ENCODE measurements at places on chromosomes 12 and 14. TPM values are rescaled to one million over a fixed set of nuclear protein-coding genes. Genes with fewer than 3 reads are reported as not detected.
A peak's percentile ranks its signal among the peaks of the same experiment; 100 is the strongest.

Gene BCL7A
- total RNA-seq = 8.6 TPM

Gene MYH6
- total RNA-seq = not detected

Gene ESR2
- total RNA-seq = 0.29 TPM

GRCh38 chr14:96243785-96244184 is 12.2 kb upstream of the BDKRB1 start:
- H3K4me1 ChIP-seq = peaks cover 11% of the 10 kb centered on the region
- no peak overlapping the region for H3K27ac ChIP-seq
- H3K4me3 ChIP-seq = no peak overlapping the region
- H3K36me3 ChIP-seq = peaks cover 21% of the 10 kb centered on the region

DNA sequence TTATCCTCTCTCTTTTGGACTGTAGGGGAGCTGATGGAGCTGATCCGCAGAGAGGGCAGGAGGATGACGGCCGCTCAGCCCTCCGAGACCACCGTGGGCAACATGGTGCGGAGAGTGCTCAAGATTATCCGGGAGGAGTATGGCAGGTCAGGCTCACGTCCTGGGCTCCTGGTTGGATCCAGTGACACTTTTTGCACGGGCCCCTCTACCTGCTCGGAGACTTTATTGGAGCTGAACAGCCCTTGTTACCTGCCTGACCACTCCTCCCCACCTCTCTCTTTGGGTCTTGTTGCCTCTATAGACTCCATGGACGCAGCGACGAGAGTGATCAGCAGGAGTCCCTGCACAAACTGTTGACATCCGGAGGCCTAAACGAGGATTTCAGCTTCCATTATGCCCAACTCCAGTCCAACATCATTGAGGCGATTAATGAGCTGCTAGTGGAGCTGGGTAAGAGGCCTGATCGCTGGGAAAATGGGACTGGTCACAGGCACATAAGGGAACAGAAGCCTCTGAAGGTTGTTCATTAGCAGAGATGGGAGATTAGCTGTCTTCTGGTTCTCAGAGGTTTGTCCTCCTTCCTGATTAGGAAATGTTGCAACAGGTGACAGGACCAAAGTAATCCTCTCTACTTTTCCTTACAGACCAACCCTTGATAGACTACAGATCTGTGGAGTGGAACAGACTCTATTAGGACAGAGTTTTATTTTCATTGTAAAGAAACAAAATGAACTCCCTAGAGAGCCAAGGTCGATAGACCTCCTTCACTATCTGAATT is 718 bp downstream of the EIF2B2 start:
- no peak for DNase-seq
- H3K27ac ChIP-seq = peak overlapping the region; percentile 81
- H3K36me3 ChIP-seq = peaks cover 13% of the 10 kb centered on the region

DNA sequence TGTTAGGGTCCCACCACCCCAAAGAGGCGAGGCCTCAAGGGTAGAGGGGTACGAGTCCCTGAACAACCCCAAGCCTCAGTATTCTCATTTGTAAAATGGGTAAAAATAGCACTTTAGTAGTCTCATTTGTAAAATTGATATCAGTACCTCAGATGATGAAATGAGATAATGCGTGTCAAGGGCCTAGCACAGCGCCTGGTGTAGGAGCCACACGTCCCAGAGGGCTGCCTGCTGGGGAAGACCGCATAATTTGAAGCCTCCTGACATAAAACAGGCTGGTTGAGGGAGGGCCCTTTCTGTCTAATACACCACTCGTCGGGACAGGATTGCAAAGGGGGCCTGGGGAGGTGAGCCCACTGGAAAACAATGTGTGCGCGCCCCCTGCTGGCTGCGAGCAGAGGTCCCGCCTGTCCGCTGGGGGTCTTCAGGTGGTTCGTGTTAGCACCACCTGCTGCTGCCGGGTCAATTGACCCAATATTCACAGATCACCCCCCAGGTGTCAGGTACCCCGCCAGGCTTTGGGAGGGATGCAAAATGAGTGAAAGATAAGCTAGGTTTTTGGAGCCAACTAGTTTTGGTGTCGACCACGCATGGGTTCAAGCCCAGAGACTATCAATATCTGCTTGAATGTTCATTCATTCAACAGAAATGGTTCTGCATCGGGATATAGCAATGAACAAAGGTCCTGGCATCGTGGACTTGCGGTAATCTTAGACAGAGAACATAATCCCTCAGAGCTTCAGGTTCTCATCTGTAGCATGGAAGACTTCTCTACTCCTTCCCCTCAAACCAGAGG is 24.7 kb upstream of the IRF2BPL start:
- no peak for DNase-seq
- no peaks in the 10 kb centered on the region for H3K36me3 ChIP-seq
- peak overlapping the region; percentile 60 for H3K27ac ChIP-seq
- peaks cover 18% of the 10 kb centered on the region for H3K4me1 ChIP-seq
- H3K27me3 ChIP-seq = no peaks in the 10 kb centered on the region

- H3K27me3 ChIP-seq = no peaks in the 10 kb centered on the region
- no peaks in the 10 kb centered on the region for H3K36me3 ChIP-seq
- H3K4me1 ChIP-seq = peaks cover 44% of the 10 kb centered on the region
- H3K4me3 ChIP-seq = no peak overlapping the region
- DNase-seq = no peak
- peak overlapping the region; percentile 49 for H3K27ac ChIP-seq
These were observed 29.0 kb downstream of the LTBP2 start for GRCh38 chr14:74582910-74583581.

DNA sequence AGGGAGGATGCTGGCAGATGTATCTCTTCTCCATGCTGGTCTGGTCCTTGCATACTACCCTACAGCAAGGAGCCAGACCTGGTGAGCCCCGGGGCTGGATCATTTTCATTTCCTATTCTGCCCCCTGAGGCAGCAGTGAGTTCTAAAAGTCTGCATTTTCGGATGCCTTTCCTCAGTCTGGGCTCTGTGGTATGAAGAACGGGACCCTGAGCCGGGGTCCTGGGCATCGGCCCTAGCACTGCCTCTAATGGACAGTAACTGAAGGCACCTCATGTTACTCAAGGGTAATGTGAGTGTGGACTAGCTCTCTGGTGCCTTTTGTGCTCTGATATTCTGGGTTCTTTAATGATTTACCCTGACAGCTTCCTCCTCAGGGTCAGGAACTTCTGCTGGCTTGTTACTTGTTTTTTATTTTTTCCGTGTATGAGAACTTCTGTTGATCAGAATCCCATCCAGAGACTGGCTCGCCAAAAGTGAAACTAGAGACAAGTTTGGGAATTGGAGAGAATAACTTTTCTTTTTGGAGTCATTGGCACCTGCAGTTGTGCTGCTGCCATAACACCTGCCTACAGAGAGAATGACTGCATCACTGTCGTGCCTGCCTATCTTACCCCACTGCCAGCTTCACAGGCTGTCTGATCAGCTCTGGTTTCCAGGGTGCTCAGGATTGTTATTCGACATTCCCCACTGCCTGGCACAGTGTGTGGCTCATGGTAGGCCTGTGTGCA is 62.3 kb downstream of the SUSD6 start:
- no peak overlapping the region for H3K4me3 ChIP-seq
- DNase-seq = no peak
- peak overlapping the region; percentile 25 for H3K27ac ChIP-seq
